ENCODE measurements at places on chromosomes 6 and 20.

DNA sequence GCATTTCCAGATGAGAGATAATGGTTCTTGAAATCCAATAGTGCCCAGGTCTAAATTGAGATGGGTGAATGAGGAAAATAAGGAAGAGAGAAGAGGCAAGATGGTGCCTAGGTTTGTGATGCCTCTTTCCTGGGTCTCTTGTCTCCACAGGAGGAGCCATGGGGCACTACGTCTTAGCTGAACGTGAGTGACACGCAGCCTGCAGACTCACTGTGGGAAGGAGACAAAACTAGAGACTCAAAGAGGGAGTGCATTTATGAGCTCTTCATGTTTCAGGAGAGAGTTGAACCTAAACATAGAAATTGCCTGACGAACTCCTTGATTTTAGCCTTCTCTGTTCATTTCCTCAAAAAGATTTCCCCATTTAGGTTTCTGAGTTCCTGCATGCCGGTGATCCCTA is 6.8 kb downstream of the HFE start:
- no peak for DNase-seq

- DNase-seq, result no peak
Observed at GRCh38 chr6:19842030-19842615, 5.0 kb downstream of the ID4 start.

- no peak for DNase-seq
Observed at GRCh38 chr20:2402271-2402980, 21.7 kb downstream of the TGM6 start.

GRCh38 chr6:2133716-2134310 is 111.6 kb downstream of the GMDS start:
- DNase-seq, result no peak

- no peak for DNase-seq
Observed at GRCh38 chr6:40328386-40328985, 258.7 kb downstream of the LRFN2 start.

GRCh38 chr6:68973066-68973465 is 338.0 kb downstream of the ADGRB3 start:
- DNase-seq, result no peak

- no peak for DNase-seq
Observed at GRCh38 chr6:99761711-99762110, 155.1 kb downstream of the PRDM13 start.

Measured in stimulated activated CD4-positive, alpha-beta T cell treated with anti-CD3 and anti-CD28 coated beads, Interleukin-1b, Interleukin-23, amount 100 ng/mL, for 1 hour (primary cell).